Effector memory CD4-positive, alpha-beta T cell (primary cell): ENCODE measurements at places on chromosomes 16 and 17.
A peak's percentile ranks its signal among the peaks of the same experiment; 100 is the strongest.

DNA sequence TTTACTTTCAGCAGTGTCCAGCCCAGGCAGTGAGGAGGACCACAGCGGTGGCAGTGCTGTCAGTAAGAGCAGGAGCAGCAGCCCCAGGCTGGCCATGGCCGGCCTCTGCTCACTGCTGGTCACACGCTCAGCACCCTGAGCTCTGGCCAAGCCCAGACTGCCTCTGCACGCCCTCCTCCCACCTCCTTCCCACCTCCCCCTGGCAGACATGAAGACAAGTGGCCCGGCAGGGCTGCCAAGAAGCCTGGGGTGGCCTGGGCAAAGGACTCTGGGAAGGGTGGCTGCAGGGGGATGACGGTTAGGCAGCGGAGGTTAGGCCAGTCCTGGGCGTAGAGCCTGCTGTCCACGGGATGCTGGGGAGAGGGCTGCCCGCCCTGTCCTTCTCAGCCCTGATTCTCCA, at the start of gene C16orf89:
Gene C16orf89 (minus strand): TSS at position 144 of the 400 bp plus-strand sequence. CDS start 48 bp downstream, at position 96.
- DNase-seq = no peak

DNA sequence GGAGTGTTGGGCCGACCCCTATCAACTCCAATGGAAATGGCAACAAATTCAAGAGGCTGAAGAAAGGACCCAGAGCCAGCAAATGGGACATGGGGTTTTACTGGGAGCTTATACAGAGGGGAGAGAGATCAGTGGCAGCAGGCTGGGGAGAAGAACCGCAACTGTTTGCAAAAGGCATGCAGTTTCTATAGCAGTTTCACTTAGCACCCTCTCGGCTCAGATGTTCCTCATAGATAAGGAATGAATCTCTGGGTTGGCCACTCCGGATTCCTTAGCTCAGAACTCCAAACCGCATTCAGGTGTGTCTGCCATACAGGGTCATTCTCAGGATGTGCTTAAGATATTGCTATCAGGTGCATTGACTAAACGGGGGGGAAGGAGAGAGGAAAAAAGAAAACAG, 71.1 kb upstream of the RPL38 start:
- no peak for DNase-seq

DNA sequence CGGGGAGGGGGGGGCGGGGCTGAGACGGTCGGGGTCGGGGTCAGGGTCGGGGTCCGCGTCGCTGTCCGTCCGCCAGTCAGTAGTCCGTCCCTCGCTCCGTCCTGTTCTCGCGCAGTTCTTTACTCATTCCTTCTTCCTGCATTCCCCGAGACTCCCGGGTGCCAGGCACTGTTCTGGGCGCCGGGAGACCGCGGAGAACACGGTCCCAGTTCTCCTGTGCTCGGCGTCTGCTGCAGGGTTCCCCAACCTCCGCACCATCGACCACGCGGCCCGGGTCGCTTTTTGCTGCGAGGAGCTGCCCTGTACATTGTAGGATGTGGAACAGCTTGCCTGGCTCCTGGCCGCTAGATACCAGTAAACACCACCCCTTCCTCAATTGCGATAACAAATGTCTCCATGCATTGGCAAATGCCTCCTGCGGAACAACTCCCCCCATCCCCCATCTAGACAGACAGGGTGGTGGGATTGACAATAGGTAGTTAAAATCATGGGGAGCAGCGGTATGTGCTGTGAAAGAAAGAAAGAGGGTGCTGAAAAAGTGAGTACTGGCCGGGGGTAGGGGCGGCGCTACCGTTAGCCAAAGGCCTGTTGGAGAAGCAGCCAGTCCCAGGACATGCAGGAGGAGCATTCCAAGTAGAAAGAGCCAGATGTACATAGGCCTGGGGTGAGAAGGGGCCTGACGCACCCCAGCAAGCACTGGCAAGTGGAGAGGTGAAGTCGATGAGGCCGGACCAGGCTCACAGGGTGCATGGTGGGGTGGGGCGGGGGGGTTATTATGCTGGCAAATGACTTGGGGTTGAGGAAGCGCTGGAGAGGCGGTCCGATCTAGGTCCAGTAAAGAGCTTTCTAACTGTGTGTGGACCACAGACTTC, 631 bp downstream of the TRAF7 start:
- no peak for DNase-seq

DNA sequence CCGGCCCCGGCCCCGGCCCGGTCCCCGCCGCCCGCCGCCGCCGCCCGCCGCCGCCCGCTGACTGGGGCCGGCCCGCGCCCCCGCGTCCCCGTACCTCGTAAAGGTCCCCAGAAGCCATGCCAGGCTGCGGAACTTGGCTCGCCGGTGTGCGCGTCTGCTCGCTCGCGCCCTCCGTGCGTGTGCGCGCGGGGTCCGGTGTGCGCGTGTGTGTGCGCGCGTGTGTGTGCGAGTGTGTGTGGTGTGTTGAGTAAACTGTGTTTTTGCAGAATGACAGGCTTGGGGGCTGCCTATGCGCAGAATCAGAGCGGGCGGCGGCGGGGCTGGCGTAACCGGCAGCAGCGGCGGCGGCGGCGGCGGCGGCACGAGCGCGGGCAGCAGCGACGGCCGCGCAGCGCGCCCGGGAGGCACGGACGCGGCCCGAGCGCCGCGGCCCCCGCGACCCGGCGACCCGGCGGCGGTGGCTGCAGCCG, 307 bp downstream of the CDYL2 start:
- DNase-seq = no peak

DNA sequence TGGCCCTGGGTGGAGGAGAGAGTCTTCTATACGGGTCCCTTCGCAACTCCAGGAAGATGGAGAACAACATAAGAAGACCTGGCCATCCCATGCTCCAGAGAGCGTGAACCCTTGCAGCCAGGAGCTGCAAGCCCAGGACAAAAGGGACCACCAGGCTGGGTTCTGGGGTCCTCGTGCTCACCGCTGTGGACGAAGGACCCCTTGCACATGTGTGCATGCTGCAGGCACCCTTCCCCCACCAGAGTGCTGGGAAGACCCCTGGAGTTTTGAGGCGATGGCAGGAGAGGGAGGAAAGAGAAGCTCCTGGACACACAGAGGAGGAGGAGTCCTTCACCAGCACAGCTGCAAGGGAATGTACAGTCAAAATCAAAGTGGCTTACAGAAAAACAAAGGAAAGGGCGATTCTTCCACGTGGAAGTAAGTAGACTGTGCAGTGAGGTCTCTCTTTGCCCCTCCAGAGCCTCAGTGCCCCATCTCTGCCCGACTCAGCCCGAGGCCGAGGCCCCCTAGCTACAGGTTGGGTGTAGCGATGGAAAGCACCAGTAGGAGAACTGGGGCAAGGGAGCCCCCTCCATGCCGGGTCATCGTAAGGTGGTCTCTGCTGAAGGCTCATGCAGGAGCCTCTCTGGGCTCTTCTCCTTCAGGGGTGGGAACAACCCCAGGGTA, 51.3 kb downstream of the PIMREG start:
- no peak for DNase-seq

DNA sequence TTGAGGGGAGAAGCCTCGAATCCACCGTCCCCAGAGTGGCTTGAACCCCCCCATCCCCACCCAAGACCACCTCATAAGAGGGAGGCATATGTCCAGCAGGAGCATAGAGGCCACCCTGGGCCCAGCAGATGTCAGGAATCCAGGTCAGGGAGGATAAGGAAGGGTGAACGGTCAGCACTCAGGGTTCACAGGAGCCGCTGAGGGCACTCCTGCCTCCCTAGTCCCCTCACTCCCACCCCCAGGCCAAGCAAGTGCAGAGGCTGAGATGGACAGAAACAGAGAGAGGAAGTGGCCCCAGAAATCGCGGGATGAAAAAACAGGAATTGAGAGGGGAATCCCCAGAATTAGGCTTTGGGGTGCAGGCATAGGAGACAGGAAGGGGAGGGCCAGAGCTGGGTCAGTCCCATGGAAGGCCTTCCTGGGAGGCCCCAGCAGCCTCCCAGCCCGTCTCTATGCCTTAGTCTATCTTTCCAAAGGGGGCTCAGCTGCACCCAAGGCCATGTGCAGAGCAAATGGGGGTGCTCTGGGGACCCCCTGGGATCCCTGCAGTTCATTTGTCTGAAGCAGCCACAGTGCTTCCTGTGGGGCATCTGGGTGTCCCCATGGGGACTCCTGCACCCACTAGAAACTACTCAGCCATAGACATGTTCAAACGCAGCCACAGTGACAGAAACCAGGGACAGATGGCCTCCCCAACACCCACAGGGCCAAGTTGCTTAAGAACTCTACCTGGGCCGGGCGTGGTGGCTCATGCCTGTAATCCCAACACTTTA, 1.7 kb downstream of the CMTM3 start:
- DNase-seq = no peak

GRCh38 chr16:1420111-1420539, 422 bp downstream of the UQCC4 start:
- no peak for DNase-seq

DNA sequence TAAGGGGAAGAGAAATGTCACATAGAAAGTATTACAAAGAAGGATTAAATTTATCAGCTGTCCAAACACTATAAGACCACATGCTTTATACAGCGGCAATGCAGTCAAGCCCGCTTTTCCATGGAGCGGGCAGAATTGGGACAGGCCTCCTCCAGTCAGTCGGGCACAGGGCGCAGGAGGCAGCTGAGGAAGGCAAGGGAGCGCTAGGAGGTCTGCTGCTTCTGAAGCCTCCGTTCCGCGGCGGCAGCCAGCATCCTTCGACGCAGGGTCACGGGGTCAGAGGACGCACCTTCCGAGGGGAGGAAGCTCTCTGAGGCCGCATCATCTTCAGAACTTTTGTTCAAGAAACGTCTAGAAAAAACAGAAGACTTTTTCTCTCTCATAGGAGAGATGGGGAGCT, 62.6 kb downstream of the AMFR start:
- no peak for DNase-seq

- DNase-seq = no peak
Observed at GRCh38 chr17:4332296-4332970, 34.0 kb downstream of the UBE2G1 start.

DNA sequence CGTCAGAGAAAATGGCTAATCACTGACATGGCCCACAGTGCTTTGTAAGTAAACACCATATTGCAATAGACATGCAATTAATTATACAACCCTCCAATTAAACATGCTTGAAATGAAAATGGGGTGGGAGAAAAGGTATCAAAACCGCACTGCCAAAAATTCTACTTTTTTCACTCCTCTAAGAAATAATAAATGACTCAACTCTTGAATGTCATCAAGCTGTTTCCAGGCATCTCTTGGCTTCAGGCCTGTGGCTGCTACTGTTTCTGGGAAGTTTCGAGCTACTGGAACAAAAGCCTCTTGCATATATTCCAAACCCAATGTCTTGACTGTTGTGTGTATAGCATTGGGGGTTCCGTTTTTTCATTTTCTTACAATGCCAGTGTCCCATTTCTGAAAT, 412.6 kb downstream of the RBFOX1 start:
- no peak for DNase-seq

DNA sequence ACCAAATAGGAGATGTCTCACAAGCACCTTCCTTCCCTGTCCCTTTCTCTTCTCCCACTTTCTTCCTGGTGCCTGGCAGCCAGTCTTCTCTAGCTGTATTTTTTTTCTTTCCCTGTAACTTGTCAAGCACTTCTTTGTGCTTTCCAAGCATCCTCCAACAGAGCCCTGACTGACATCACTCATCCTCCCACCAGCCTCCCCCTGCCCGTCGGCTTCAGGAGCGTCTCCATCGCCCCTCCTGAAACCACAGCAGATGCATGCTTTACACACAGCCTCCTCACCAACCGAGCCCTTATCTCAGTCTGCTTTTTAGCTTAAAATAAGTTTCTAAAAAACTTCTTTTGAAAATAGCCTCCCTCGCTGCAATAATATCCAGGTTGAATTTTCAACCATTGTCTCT, 268.7 kb upstream of the CDH5 start:
- no peak for DNase-seq

GRCh38 chr16:85754413-85754812, 3.5 kb upstream of the C16orf74 start:
- DNase-seq = no peak

- no peak for DNase-seq
Observed at GRCh38 chr17:67385122-67385988, 8.3 kb downstream of the PITPNC1 start.

DNA sequence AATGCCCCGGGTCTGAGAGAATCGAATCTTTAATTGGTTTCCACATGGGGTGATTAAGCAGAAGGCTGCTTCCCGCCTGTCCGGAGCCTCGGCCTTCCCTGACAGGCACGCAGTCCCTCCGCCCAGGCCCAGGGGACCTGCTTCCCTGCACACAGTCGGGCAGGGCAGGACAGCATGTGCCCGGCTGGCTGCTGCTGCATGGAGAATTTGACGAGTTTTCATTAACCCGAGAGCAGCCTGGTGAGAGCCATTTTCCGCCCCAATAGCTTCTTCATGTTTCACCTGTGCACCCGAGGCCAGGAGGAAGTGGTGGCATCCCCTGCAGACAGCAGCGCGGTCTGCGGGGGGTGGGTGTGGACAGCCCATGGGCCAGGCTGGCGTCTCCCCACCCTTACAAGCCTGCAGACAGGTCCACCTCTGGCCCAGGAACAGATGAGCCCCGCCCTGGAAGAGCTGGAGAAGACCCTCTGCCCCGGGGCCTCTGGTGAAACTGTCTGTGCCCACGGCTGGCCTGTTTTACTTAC, 67.0 kb downstream of the KLHDC4 start:
- DNase-seq = no peak

- no peak for DNase-seq
Observed at GRCh38 chr17:69876757-69877156, 198.3 kb upstream of the KCNJ16 start.

DNA sequence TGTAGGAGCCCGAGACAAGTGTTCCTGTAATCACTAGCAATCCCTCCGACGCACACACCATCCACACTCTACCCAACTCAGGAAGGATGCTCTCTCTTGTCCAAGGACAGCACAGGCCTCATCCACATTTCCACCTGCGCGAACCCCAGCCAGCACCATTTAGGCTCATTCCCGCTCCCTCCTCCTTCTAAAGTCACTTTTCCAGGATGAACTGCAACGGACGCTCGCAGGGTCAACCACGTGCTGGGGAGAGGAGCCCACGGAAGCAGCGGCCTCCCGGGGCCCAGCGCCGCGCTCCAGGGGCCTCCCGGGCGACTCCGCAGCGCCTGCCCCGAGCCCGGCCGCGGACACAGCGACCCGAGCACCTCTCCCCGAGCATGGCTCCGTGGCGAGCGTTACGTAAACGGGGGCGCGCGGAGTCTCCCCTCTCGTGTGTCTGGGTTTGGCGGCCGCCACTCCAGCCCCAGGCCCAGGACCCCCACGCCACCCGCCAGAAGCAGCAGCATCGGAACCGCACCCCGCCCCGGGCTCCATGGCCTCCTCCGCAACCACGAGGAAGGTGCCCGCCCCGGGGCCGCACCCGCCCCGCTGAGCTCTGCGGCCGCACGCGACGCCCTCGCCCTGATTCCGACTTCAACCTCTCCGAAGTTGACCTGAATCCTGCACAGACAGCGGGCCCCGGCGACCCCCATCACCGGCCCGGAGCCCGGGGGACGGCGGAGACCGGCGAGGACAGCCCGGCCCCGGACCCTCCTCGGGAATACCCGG, 668 bp downstream of the USP36 start:
- DNase-seq = peak; percentile 43

- DNase-seq = no peak
Observed at GRCh38 chr16:24537474-24538337, 1.7 kb upstream of the RBBP6 start.

GRCh38 chr16:88478889-88479792, 26.1 kb downstream of the ZFPM1 start:
- no peak for DNase-seq
